CD4-positive, alpha-beta T cell treated with Interleukin-12 subunit alpha and Interleukin-12 subunit beta, for 1 hour (primary cell): ENCODE measurements at places on chromosomes 1 and 21.

DNA sequence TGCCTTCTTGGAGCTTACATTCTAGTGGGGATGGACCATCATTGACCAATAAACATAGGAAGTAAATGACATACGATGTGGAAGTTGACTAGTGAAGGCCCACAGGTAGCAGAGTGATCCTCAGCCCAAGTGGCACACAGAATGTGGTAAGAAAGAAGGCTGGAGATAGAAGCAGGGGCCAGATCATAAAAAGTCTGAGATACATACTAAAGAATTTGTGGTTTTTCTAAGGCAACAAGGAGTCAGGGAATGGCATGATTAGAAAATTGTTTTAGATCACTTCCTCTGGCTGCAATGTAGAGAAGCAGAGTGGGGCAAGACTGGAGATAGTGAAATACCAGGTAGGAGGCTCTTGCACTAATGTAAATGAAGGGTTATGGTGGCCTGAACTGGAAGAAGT is 154.0 kb downstream of the VPS13D start:
- DNase-seq, result no peak

- DNase-seq, result no peak
Observed at GRCh38 chr1:28986306-28986910, 72.0 kb downstream of the EPB41 start.

- peak; percentile 24 for DNase-seq
Observed at GRCh38 chr1:3012456-3013291, 8.6 kb upstream of the ACTRT2 start.

GRCh38 chr21:46361935-46362334 is 38.0 kb downstream of the PCNT start:
- DNase-seq, result no peak

GRCh38 chr1:160924791-160925651 is 29.6 kb downstream of the ITLN2 start:
- no peak for DNase-seq

- DNase-seq, result no peak
Observed at GRCh38 chr1:112672842-112673241, 1.6 kb upstream of the MOV10 start.

DNA sequence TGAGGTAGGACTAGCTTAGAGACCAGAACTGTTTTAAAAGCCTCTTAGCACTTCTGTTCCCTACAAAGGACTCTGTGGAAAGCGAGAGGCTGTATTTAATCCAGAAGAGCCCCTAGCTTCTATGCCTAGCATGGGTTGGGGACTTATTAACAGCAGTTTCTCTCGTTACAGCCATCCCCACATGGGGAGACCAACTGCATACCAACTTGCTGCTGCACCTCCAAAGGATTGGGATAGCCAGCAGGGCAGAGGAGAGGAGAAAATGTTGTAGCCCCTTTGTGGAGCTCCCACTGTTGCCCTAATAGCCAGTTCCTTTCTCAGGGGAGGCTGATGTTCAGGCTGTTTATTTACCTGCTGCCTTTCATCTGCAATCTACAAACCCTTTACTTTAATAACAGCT is 11.0 kb upstream of the CELSR2 start:
- DNase-seq, result no peak

DNA sequence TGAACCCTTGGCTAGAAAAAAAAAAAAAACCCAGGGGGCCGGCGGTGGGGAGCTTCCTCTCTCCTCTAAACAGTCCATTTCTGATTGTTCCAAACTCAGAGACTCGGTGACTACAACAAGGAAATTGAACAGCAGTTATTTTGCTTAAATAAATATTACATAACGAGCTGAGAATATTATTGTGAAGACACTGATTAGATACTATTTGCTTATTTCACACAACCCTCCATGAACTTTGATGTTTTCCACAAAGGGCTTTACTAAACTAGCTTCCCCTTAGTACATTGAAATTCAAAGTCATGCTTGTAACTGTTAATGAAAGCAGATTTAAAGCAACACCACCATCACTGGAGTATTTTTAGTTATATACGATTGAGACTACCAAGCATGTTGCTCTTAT is at the start of gene CFHR5:
TSS of gene CFHR5 (plus strand) at position 279 of the 400 bp plus-strand sequence. CDS start at position 388, 109 bp downstream.
- DNase-seq, result no peak

DNA sequence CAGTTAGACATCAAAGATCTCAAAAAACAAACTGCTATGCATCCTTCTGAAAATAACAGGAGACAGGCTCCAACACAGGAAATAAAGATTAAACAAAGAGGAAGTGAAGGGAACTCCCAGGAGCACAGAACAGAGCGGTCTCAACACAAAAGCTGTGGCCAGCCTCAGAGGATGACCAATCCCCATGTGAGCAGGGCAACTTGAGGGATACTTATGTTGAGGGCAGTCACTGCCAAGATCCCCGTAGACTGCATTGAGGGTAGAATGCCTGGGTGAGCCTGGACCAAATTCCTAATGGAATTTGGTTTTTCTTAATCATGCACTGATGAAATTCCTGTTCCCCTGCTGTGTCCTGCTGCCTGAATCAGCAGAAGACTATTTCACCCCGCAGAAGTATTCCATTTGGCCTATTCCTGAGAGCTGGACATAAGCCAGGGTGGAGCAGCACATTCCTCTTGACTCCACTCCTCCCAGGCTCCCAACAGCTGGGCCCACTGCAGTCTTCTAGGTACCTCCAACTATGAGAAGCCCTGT is 49.0 kb downstream of the JAK1 start:
- no peak for DNase-seq

GRCh38 chr1:44673675-44674112 is 587 bp downstream of the TMEM53 start:
- no peak for DNase-seq

- DNase-seq, result no peak
Observed at GRCh38 chr1:204102029-204102611, 29.2 kb downstream of the SOX13 start.

- DNase-seq, result no peak
Observed at GRCh38 chr1:179231923-179232322, 2.4 kb upstream of the ABL2 start.

GRCh38 chr1:168331569-168331968 is 50.9 kb downstream of the TBX19 start:
- no peak for DNase-seq

- DNase-seq, result peak; percentile 93
Observed at GRCh38 chr1:25232027-25232865, at the start of gene SYF2. Gene SYF2, minus strand, starts transcription at chr1:25232502. Its CDS starts 35 bp downstream, at chr1:25232467.

- DNase-seq, result no peak
Observed at GRCh38 chr1:237470712-237471338, 419.9 kb downstream of the ZP4 start.

DNA sequence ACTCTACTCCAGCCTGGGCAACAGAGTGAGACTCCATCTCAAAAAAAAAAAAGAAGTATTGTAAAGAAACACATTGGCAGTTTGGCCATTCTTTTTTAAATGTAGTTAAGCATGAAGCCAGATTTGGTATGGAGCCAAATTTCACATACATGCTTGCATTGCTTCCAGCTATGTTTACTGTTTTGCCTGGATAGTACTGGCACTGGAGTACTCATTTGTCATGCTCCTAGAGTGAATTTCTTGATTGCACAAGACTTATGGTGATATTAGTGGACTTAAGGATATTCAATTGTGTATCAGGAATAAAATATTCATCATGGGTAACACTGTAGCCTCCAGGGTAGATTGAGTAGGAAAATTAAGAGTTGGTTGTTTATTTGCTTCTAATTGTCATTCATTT is 24.5 kb upstream of the SLC9A1 start:
- DNase-seq, result no peak

GRCh38 chr1:74835051-74835450 is 102.1 kb downstream of the TYW3 start:
- DNase-seq, result no peak

- DNase-seq, result no peak
Observed at GRCh38 chr1:234558330-234558836, 51.6 kb downstream of the IRF2BP2 start.

- DNase-seq, result no peak
Observed at GRCh38 chr1:220950576-220950975, 71.3 kb downstream of the HLX start.

GRCh38 chr1:98437540-98437939 is 224.0 kb upstream of the SNX7 start:
- DNase-seq, result no peak

GRCh38 chr1:248114890-248115289 is 19.9 kb downstream of the OR2L13 start:
- no peak for DNase-seq

DNA sequence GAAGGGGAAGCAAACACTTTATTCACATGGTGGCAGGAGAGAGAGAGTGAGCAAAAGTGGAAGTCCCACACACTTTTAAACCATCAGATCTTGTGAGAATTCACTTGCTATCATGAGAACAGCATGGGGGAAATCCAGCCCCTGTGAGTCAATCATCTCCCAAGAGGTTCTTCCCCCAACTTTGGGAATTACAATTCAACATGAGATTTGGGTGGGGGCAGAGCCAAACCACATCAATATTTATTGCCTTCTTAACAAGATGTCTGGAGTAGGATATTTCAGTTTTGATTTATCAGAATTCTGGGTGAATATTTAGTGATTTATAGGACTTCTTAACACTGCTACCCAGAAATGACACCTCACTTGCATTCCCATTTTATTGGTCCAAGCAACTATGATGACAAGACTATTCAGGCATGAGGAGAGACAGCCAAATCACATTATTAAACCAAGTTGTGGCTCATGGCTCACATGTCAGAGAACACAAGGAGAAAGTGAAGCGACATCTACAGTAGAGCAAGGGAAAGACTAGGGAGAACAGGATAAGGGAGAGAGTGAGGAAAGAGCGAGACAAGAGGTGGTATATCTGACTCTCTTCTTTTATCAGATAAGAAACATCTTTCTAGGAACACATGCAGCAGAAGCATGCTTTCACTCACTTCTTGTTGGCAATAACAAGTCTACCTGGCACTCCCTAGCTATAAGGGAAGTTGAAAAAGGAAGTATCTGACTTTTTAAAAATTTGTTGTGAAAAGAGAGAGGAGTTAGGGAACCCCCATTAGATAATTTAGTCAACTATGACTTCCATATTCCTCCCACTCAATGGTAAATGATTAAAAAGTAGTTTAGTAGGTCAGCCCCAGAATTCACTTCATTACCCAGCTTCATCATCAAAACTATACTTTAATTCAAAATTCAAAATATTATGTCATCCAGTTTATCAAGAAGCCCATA is 36.6 kb upstream of the PTPRC start:
- DNase-seq, result no peak

- no peak for DNase-seq
Observed at GRCh38 chr1:51572365-51572764, 44.5 kb upstream of the OSBPL9 start.

DNA sequence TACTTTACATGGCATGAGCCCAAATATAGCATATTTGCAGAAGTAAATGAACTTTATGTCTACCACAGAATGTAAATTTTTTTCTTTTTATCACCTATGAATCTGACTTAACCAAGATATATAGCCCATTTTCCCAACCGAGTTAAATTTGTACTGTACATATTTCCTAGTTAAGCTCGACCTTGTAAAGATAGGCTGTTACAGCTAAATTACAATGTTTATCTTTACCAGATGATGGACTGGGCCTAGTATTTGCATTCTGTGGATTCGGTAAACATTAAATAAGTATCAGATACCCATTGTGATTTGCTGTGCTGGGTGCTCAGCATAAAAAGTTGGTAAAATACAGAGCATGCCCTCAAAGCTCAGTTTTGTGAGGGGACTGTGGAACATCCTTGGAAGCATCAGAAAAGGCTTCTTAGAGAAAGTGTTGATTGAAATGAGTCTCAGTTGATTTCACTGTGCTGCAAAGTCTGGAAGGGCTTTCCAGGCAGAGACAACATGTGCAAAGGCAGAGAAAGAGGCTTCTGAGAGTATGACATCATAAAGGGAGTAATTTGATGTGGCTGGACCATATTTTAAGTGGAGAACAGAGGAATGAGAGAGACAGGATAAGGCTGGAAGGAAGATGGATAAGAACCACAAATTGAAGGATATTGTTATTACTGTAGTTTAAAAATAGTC is 27.4 kb downstream of the MORC3 start:
- no peak for DNase-seq

DNA sequence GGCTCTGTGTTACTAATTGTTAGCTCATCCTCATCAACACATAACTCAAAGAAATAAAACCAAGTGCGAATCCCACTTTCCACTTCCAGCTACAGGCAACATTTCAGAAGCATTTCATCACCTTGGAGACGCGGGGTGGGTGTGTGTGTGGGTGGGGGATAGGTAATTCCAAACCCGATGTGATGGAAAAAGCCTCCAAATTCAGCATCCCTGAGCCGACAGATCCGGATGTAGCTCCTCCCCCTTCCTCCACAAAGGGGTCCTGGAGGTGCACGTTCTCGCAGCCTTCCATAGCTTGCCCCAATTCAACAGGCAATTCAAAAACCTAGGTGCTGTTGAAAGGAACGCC is 486 bp downstream of the HSPA13 start:
- DNase-seq, result no peak

- no peak for DNase-seq
Observed at GRCh38 chr1:46461809-46462448, 27.7 kb upstream of the DMBX1 start.

DNA sequence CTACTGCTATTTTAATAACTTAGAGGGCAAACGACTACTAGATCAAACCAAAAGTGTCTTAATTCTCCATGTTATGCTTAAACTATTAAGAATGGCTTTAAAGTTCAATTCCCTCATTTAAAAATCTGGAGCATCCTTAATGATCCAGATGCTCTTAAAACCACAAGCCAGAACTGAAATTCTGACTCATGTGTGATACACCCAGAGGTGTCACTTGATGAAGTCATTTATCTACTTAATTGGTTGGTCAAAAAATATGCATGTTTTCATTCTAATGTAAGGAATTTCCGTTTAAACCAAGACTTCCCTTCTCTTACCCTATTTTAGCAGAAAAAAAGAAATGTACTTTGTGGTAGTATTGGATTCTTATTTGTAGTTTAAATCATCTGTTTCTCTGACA is 1261.2 kb upstream of the B3GALT2 start:
- DNase-seq, result no peak

GRCh38 chr1:91817211-91817905 is 68.6 kb downstream of the TGFBR3 start:
- DNase-seq, result no peak

GRCh38 chr1:159152031-159152430 is 19.4 kb upstream of the CADM3 start:
- no peak for DNase-seq

GRCh38 chr1:97674517-97674916 is 246.3 kb downstream of the DPYD start:
- no peak for DNase-seq

DNA sequence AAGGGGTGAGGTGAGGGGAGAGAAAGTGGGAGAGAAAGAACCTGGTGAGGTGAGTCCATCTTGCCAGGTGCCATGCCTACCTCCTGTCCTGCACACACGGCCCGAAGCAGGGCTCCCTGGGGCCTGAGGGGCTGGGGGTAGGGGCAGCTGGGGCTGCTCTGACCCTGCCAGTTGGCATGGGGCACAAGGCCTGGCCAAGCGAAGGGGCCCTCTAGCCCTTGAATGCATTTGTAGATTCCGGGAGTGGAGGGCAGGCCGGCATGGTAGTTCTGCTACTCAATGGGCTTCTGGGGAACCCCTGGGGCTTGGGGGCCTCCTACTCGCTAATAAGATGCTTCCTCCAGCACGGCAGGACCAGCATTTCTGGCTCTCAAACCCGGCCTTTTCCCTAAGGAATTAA is 3.6 kb upstream of the PRDM16 start:
- no peak for DNase-seq

- no peak for DNase-seq
Observed at GRCh38 chr1:176617881-176618280, 154.9 kb downstream of the PAPPA2 start.
